Testis (tissue), 5 donors: ENCODE measurements at places on chromosomes 7 and 10.

DNA sequence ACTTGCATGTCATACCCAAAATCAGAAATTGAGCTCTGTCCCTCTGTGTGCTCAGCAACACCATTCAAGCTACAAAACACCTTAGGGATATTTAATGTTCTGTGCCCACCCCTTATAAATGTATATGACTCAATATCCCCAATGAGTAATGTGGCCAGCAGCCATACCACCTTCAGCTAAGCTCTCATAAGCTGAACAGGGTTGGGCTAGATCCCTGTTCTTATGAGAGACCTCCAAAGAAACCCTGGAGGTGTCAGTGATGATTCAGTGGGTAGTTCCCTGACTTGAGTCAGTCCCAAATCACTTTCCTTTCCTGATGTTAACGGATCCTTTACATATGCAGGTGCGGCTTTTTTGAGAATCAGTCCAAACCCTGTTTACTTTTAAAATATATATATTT, 253.8 kb downstream of the CREB5 start:
- no peak for DNase-seq

DNA sequence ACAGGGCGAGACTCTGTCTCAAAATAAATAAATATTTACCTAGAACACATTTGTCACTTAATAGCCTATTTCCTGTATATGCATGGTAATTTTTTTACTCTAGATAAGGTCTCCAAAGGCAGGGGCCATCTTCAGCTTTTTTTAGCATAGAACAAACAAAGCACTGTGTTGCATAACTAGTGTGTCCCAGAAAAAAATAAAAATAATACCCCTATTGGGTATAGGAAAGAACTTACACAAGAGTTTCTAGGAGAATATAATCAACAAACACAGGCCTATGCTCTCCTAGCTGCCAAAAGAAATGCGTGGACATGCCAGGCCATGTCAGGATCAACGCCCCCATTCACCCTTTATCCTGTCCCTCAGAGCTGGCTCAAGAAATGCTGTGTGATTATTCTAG, 103.6 kb downstream of the PARD3 start:
- no peak for DNase-seq

DNA sequence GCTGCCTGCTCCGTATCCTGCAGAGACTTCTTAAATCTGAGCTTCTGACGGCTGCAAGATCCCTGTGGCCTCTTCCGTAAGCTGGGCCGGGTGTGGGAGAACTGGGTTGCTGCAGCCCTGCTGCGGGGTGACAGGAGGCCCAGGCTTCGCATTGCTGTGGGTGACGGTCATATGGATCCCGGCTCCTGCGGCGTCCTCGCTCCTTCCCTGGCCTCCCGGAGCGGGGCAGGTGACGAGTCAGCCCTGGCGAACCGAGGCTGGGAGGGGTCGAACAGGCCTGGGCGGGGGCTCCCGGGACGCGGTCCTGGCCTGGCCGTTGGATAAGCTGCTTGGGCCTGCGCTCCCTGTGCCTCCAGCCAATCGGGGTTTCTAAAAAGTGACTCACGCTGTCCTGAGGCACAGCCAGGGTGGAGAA, 7.8 kb upstream of the UBE2D1 start:
- DNase-seq, result peak; percentile 28

- DNase-seq, result no peak
Observed at GRCh38 chr7:10770176-10770575, 203.5 kb upstream of the PHF14 start.

- no peak for DNase-seq
Observed at GRCh38 chr7:1370738-1371137, 88.5 kb downstream of the MICALL2 start.
